SK-MEL-5 (cell line): ENCODE measurements at places on chromosomes 13 and 19. TPM values are rescaled to one million over a fixed set of nuclear protein-coding genes. Genes with fewer than 3 reads are reported as not detected.

- DNase-seq: peak; percentile 32
Observed at GRCh38 chr13:48231080-48231479, 1.9 kb upstream of the ITM2B start.

- no peak for DNase-seq
Observed at GRCh38 chr19:49818649-49819370, 721 bp downstream of the MED25 start.

GRCh38 chr19:31963746-31964145 is 381.7 kb upstream of the ZNF507 start:
- DNase-seq: no peak

DNA sequence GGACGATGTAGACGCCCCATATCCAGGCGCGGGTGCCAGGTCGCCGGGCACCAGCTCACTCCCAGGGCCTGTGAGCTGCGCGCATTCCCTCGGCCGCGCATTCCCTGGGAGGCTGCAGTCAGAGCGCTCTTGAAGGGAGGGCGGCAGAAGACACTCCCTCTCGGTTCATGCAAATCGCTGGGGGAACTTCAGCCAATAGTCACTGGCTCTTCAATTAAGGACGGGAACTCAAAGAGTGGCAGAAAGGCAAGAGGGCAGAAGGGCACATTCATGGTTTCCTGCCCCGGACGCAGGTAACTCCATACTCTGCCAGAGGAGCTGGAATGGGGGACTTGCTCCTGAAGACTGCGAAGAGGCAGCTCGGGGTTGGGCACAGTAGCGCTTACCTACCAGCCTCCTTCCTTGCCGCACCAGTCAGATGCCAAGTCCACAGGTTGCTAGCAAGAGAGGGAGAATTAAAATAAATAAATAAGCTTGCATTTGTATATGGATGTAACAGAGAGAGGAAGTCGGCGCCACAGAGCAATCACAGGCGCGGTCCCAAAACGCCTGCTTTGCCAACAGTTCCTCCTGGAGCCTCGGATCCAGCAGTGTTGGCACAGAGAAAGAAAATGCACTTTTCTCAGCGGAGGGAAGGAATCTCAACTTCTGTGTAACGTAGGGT is 459 bp downstream of the PCDH20 start:
- peak; percentile 33 for DNase-seq

The GPR12 gene
- total RNA-seq: 0.13 TPM in 1 of 2 replicates, not detected in the other

The CSNK1G2 gene
- total RNA-seq: 45.1 and 49.3 TPM in 2 replicates

The CPB2 gene
- 0.55 and 0.93 TPM in 2 replicates for total RNA-seq

The IZUMO2 gene
- not detected in 2 replicates for total RNA-seq
